Endothelial cell of umbilical vein (primary cell): ENCODE measurements at places on chromosomes 12 and 14. TPM values are rescaled to one million over a fixed set of nuclear protein-coding genes. Genes with fewer than 3 reads are reported as not detected.

DNA sequence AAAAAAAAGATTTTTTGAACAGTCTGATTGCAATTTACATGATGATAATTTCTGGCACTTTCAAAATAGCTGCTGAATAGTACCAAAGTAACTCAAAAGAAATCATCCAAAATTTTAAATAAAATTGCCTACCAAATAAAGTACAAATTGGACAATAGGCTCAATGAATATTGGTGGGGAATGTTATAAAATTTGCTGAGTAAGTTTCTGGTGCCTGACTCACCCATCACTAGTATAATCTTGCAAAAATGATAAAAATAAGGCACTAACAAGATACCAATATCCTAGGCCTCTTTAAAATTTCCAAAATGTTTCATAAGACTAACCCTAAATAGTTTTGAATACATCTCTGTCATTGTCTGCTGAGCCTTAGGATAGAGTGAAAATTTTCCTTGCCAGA lies 145.3 kb upstream of the LRFN5 start:
- no peak for DNase-seq

Gene DPF3
- 1.5 and 2.4 TPM in 2 replicates for polyA plus RNA-seq

Gene OLR1
- polyA plus RNA-seq = not detected in 2 replicates

DNA sequence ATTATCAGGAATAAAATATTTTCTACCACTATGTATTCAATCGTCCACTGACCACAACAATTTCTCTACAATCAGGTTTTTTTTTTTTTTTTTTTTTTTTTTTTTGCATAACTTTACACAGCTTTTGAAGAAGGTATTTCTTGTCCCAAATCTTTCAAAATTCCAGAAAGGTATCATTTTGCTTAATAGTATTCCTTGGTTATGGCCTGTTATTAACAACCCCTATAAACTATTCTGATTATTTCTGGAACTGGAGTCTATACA lies 145.3 kb downstream of the ALX1 start:
- no peak for DNase-seq
